ENCODE measurements at places on chromosomes 1 and 21.

DNA sequence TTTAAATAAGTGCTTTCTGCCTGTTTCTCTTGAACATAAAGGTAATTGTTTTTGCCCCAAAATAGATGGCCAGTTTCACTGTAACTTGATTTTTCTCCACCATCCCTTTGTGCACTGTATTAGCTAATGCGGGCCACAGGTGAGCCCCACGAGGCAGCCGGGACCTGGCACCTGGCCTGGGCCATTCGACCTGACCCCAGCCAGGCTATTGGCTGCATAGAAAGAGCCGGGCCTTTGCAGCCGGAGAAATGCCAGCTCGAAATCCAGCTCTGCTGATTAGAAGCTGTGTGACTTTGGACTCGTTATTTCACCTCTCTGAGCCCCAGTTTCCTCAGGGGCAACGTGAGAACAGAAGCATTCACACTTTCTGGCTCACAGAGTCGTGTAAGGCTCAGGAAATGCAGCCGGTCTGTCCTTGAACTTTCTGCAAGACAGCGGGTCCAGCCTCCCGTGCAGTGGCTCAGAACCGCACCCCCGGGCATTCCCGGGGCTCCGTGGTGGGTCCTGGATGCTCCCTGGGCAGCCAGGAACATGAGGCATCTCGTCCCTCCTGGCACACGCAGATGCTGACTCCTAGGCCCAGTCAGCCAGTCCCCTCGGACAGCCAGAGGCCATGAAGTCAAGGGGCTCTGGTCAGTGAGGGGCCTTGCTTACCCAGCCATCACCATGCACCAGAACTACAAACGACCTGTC is 37.4 kb upstream of the ACTRT2 start:
- no peak for DNase-seq

GRCh38 chr1:108012553-108012952 is 47.6 kb upstream of the VAV3 start:
- DNase-seq, result no peak

DNA sequence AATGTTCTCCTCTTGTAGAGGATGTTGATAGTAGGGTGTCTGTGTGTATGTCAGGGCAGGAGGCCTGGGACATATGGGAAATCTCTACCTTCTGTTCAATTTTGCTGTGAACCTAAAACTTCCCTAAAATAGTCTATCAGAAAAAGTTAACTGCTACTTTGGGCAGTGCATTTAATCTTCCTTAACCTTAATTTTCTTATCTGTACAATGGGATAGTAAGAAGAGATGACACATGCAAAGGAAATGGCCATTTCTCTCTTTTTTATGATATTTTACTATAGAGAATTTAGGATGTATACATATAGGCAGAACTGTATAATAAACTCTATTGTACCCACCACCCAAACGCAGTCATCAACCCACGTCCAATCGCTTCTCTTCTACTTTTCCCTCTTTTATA is 8.6 kb downstream of the AGO3 start:
- no peak for DNase-seq

GRCh38 chr1:176811511-176812288 is 348.7 kb downstream of the PAPPA2 start:
- no peak for DNase-seq

DNA sequence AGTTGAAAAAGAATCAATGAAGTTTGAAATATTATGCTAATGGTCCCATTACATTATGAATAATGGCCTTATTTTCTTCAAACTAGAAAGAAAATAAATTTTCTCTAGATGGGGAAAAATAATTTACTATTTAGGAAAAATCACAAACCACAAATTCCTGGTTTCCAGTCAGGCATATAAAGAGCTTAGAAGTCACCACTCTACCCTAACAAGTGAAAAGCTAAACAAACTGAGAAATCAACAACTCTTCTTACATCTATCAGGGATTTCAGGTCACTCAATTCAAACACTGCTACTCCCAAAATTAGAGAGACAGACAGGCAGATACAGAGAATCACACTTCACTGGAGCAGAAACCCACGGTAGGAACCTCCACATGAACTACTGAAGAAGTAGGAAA is 82.1 kb upstream of the LRRC7 start:
- no peak for DNase-seq

- no peak for DNase-seq
Measured at GRCh38 chr1:57966340-57966739, 542.5 kb upstream of the DAB1 start.

- DNase-seq, result no peak
Measured at GRCh38 chr1:177705839-177706238, 264.0 kb downstream of the SEC16B start.

Measured in AG10803 (cell line).